ENCODE measurements at places on chromosomes 1 and 21. TPM values are rescaled to one million over a fixed set of nuclear protein-coding genes. Genes with fewer than 3 reads are reported as not detected.
A peak's percentile ranks its signal among the peaks of the same experiment; 100 is the strongest.

- H3K27me3 ChIP-seq: no peaks in the 10 kb centered on the region
- no peak for DNase-seq
- no peaks in the 10 kb centered on the region for H3K36me3 ChIP-seq
- peak overlapping the region; percentile 61 for H3K27ac ChIP-seq
- H3K4me3 ChIP-seq: no peak overlapping the region
Measured at GRCh38 chr1:181111559-181111958, 23.1 kb downstream of the IER5 start.

RGS8 gene
- not detected for total RNA-seq

DNA sequence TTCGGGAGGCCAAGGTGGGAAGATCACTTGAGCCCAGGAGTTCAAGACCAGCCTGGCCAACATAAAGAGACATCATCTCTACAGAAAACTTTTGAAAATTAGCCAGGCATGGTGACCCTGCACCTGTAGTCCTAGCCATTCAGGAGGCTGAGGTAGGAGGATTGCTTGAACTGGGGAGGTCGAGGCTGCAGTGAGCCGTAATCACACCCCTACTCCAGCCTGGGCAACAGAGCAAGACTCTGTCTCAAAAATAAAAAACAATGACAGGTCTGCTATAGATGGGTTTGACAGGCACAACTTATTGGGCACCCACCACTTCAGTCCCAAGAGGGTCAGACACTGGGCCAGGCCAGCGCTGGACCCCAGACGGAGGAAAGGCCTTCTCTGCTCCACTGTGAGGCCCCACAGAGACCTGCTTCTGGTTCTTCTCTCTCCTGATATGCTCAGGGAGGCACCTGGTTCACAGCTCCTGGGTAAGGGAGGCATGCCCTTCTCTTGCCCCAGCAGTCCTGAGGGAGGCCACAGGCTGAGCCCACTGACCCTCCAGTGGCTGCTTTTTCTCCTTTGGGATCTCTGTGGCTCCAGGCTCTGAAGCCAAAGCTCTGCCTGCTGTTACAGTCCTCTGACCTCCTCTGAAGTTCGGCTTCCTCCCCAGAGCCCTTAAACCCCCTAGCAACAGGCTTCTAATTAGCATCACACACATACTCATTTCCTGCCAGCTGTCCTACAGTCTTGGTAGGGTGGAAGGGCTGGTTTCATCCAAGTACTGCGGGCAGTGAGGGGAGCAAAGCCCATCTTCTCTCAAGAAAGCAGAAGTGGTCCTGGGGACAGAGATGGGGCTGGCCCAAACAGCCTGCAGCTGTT lies 14.4 kb downstream of the S100A16 start:
- H3K27me3 ChIP-seq: no peaks in the 10 kb centered on the region
- no peaks in the 10 kb centered on the region for H3K4me1 ChIP-seq
- no peak overlapping the region for H3K27ac ChIP-seq
- H3K4me3 ChIP-seq: no peak overlapping the region

PCAT6 gene
- total RNA-seq: not detected

DNA sequence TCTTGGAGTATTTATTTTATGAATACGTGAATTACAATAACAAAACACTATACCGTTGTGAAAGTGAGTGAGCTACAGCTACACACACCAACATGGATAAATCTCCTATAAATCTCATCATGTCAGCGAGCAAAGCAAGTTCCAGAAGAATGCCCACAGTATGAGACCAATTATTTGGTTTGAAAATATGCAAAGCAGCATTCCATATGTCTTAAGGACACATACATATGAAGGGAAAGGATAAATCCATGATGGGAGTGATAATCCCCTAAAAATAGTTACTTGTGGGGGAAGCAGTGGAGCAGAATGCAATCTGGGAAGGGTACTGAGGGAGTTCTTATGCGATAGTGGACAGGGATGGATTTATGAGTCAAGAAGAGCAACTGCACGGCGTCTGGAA lies 261.3 kb downstream of the DISC1 start:
- DNase-seq: no peak
- peaks cover 4% of the 10 kb centered on the region for H3K4me1 ChIP-seq
- no peaks in the 10 kb centered on the region for H3K27me3 ChIP-seq
- H3K27ac ChIP-seq: no peak overlapping the region
